ENCODE measurements at places on chromosomes 5 and 9. TPM values are rescaled to one million over a fixed set of nuclear protein-coding genes. Genes with fewer than 3 reads are reported as not detected.

SMC2 gene
- 19.7 TPM for total RNA-seq

DNA sequence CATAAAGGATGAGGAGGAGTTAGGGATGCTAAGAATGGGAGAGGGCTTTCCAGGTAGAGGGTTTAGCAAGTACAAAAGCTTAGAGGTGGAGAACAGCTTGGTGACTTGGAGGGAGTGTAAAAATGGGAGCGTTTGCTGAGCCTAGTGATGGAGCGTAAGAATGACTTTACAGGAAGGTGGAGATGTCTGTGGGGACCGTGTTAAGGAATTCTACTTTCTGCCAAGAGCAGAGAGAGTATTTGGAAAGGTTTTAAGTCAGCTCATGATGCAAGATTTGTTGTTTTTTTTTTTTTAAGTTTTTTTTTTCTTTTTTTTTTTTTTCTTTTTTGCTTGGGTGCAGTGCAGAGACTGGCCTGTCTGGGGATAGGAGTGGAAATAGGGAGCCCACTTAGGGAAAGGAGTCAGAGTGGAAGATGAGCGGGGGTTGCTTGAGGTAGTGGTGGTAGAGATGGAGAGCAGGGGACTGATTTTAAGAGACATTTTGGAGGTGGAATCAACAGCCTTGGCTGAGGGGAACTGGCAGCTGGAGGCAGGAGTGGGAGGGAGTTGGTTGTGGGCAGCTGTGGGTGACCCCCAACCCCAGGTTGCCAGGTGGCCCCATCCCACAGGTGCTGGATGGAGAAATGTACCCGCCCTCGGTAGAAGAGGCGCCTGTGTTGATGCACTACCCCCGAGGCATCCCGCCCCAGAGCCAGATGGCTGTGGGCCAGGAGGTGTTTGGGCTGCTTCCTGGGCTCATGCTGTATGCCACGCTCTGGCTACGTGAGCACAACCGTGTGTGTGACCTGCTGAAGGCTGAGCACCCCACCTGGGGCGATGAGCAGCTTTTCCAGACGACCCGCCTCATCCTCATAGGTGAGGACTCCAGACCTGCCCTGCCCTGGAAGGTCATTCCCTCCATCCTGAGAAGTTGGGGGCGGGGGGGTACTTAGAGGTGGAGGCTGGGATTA lies 12.4 kb downstream of the PTGS1 start:
- peaks cover 20% of the 10 kb centered on the region for H3K36me3 ChIP-seq
- H3K27ac ChIP-seq: no peak overlapping the region
- peaks cover 6% of the 10 kb centered on the region for H3K27me3 ChIP-seq
- no peak for DNase-seq

DNA sequence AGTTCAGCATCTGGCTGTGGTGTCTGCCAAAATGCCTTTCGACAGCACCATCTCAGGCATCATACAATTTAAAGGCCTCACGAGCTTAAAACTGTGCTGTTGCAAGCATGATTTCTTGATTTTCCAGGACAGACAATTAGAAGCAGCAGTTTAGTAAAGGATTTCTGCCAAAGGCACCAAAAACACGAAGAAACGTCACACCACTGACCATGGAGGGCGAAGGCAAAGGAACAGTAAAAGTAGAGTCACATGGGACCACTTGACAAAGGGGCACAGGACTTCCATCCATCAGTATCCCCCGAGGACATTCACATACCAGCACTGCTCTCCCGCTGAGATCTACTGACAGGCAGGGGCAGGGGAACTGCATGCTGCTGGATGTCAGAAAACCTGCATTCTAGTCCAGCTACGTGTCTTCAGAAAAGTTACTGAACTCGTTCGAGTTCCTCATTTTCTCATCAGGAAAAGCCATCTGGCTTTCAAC lies 70.4 kb upstream of the FBXW11 start:
- H3K4me1 ChIP-seq: peaks cover 8% of the 10 kb centered on the region
- H3K4me3 ChIP-seq: peak overlapping the region; percentile 26
- H3K27ac ChIP-seq: no peak overlapping the region
- no peak for DNase-seq

DNA sequence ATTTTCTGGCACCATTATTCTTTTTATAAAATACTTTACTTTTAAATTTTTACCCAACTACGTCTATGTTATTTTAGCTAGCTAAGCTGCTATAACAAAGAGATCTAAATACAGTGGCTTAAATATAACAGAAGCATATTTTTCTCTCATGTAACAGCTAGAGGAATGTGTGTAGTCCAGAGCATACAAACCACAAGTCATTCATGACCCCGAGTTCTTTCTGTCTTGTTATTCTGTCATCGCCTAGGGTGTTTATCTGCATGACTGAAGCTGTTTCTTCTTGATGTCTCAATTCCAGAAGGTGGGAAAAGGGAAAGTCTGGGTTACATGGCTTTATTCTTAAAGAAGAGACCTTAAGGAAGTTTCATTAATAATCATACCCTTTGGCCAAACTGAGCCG lies 136.9 kb upstream of the RFX3 start:
- H3K4me1 ChIP-seq: peaks cover 2% of the 10 kb centered on the region

ZNF462 gene
- total RNA-seq: 98.3 TPM

GRCh38 chr9:3906437-3907213 lies 380.8 kb upstream of the RFX3 start:
- H3K4me1 ChIP-seq: peaks cover 18% of the 10 kb centered on the region
- no peaks in the 10 kb centered on the region for H3K36me3 ChIP-seq
- H3K4me3 ChIP-seq: no peak overlapping the region
- no peak for DNase-seq
- no peaks in the 10 kb centered on the region for H3K27me3 ChIP-seq
- H3K27ac ChIP-seq: no peak overlapping the region

LCN15 gene
- 0.49 TPM for total RNA-seq
